ENCODE measurements at places on chromosomes 3 and 15.
A peak's percentile ranks its signal among the peaks of the same experiment; 100 is the strongest.

DNA sequence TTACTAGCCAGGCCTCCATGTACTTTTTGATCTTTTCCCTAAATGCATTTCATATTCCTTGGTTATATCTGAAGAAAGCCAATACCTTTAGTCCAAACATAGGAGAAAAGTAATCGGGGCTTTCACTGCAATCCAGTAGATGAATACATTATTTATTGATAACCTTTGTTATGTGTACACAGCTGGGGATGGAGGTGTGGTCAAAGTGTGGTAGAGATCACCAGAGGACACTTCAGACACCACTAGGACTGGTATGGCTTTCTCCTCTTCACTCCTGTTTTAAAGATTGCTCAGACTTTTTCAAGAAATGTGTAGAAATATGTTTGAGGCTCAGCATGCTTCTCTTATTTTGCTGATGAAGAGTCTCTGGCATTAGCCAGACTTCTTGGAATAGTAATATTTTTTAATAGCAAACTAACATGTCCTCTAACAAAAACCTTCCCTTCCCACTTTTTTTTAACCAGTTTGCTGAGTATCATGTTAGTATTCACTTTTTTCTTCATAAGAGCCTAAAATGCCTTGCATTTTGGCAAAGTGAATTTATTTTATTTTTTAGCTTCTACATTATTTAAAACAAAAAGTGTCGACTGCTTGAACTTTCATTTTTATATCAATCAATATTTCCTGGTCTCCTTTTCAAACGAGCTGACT is 65.6 kb upstream of the MBNL1 start:
- DNase-seq = no peak

DNA sequence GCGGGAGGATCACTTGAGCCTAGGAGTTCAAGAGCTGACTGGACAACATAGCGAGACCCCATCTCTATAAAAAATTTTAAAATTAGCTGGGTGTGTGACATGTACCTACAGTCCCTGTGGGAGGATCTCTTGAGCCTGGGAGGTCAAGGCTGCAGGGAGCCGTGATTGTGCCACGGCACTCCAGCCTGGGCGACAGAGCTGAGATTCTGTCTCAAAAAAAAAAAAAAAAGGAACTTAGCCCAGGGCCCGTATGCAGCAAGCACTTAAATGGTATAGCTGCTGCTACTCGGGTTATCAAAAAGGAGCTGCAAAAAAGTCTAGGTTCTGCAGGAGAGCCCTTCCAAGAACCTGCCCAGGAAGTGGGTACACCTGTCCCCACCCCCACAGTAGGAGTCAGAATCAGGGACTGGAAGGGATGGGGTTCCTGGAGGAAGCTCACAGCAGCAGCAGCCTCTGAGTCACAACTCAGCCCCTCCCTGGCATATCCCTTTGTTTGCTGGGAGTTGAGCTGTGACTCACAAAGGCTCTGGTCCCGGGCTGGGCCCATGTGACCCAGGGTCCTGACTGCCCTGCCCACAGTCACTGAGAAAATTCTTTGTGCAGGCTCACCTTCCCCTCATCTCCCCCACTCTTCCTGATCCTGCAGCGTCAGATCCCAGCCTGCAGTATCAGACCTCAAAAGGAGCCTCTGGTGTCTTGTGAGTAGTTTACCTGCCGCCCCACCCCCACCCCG is at the start of gene SPATA12:
Gene SPATA12 (plus strand): TSS at position 576 of the 733 bp plus-strand sequence. CDS start 13,031 bp downstream, outside the sequence.
- DNase-seq = peak; percentile 53

- no peak for DNase-seq
Measured at GRCh38 chr3:169454823-169455222, 208.7 kb downstream of the MECOM start.

DNA sequence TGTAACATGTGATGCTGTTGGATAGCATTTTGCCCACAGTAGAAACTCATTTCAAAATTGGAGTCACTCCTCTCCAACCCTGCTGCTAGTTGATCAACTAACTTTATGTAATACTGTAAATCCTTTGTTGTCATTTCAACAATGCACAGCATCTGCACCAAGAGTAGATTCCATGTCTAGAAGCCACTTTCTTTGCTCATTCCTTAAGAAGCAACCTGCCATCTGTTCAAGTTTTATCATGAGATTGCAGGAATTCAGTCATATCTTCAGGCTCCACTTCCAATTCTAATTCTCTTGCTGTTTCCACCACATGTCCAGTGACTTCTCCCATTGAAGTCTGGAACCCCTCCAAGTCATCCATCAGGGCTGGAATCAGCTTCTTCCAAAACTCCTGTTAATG is 42.9 kb downstream of the AKAP13 start:
- DNase-seq = no peak

DNA sequence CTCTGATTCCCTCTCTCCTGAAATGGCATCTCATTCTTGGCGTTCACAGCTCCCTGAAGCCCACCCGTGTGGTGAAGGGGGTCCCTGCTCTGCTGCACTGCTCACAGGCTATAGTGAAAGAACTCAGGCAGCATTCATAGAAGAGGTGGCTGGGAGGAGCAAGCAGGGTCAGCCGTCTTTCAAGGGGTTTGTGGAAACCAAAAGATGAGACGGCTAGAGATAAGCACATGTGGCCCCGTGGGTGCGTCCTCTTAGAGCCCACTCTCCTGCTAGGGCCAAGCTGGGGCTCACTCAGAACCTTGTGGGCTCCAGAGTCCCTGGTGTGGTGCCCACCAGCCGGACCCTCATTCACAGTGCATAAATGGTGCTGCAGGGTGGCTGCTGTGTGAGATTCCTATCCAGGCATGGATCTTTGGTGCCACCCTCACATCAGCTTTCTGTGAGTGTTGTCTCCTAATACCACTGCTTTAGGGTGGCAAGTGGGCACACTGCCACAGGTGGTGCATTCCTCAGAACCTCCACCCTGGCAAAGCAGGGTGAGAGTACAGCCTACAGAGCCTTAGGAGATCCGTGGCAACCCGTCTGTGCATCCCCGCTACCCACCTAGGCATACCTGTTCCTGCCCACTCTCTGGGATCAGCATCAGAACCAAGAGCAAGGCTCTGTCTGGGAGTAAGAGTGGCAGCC is 11.2 kb upstream of the SEMA4B start:
- no peak for DNase-seq
